Thymus (tissue), 14 donors: ENCODE measurements at places on chromosomes 6 and 20. TPM values are rescaled to one million over a fixed set of nuclear protein-coding genes. Genes with fewer than 3 reads are reported as not detected.

- no peak overlapping the region for H3K4me3 ChIP-seq
- H3K4me1 ChIP-seq: no peaks in the 10 kb centered on the region
- DNase-seq: no peak
- no peak overlapping the region for H3K27ac ChIP-seq
- H3K27me3 ChIP-seq: no peaks in the 10 kb centered on the region
- H3K36me3 ChIP-seq: no peaks in the 10 kb centered on the region
Observed at GRCh38 chr6:111952821-111953540, 79.7 kb upstream of the FYN start.

DNA sequence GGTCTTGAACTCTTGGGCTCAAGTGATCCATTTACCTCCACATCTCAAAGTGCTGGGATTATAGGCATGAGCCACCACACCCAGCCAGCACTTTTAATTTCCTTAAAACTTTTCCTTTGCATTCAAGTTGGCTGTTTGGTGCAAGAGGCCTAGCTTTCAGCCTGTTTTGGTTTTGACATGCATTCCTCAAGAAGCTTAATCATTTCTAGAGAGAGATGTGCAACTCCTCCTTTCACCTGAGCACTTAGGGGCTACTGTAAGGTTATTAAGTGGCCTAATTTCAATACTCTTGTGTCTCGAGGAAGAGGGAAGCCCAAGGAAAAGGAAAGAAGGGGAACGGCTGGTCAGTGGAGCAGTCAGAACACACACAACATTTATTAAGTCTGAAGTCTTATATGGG lies 13.8 kb upstream of the BLOC1S5 start:
- no peak overlapping the region for H3K4me3 ChIP-seq
- DNase-seq: no peak
- H3K27ac ChIP-seq: no peak overlapping the region
- peaks cover 5% of the 10 kb centered on the region for H3K36me3 ChIP-seq

Gene COL9A3
- 4.1 TPM for total RNA-seq

DNA sequence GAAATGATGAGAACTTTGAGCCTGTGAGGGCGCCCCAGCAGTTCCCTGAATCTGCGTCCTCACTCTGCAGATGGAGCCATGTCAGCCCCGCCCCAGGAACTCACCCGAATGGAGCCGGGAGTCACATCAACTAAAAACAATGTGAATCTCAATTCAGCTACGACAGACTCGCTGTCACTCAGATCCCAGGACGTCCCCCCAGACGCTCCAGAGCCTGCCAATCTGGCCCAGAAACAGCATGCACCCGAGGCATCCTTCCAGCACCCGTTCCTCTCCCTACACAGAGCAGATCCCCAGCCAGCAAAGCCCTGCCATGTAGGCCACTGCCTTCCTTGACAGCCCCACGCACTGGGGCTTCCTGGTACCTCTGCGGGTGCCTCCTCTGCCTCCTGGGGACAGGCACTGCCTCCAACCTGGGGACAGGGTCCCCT lies 248.0 kb downstream of the TTLL2 start:
- H3K27me3 ChIP-seq: no peaks in the 10 kb centered on the region
- no peak for DNase-seq
- H3K36me3 ChIP-seq: no peaks in the 10 kb centered on the region
- peak overlapping the region; percentile 8 for H3K27ac ChIP-seq

- no peak overlapping the region for H3K27ac ChIP-seq
- no peaks in the 10 kb centered on the region for H3K4me1 ChIP-seq
- H3K27me3 ChIP-seq: no peaks in the 10 kb centered on the region
- H3K36me3 ChIP-seq: no peaks in the 10 kb centered on the region
Observed at GRCh38 chr6:112205427-112206109, 48.8 kb downstream of the LAMA4 start.

- no peaks in the 10 kb centered on the region for H3K27me3 ChIP-seq
- no peaks in the 10 kb centered on the region for H3K36me3 ChIP-seq
- no peak overlapping the region for H3K4me3 ChIP-seq
- no peak overlapping the region for H3K27ac ChIP-seq
- no peak for DNase-seq
Observed at GRCh38 chr6:20182926-20183521, 29.2 kb downstream of the MBOAT1 start.

Gene ABHD16B
- not detected for total RNA-seq

DNA sequence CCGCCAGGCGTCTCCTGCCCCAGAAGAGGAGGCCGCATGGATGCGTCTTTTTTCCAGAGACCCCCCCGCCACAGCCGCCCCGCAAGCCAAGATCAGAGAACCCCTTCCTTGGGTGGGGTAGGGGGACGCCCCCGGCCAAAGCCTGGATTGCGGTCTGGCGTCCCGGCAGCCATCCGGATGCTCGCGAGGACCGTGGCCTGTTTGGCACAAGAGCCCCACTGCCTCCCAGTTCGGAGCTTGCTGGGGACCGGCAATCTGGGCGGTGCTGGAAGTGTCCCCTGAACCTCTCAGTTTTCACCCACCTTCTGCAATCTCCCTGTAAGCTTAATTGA lies 924 bp downstream of the FAM162B start:
- H3K27ac ChIP-seq: no peak overlapping the region
- no peaks in the 10 kb centered on the region for H3K36me3 ChIP-seq
- no peak for DNase-seq
- no peaks in the 10 kb centered on the region for H3K4me1 ChIP-seq

GRCh38 chr6:6595952-6596351 lies 7.4 kb downstream of the LY86 start:
- no peak overlapping the region for H3K4me3 ChIP-seq
- no peak overlapping the region for H3K27ac ChIP-seq
- peaks cover 6% of the 10 kb centered on the region for H3K4me1 ChIP-seq
- no peaks in the 10 kb centered on the region for H3K27me3 ChIP-seq
- H3K36me3 ChIP-seq: no peaks in the 10 kb centered on the region

Gene C6orf15
- 0.38 TPM for total RNA-seq

DNA sequence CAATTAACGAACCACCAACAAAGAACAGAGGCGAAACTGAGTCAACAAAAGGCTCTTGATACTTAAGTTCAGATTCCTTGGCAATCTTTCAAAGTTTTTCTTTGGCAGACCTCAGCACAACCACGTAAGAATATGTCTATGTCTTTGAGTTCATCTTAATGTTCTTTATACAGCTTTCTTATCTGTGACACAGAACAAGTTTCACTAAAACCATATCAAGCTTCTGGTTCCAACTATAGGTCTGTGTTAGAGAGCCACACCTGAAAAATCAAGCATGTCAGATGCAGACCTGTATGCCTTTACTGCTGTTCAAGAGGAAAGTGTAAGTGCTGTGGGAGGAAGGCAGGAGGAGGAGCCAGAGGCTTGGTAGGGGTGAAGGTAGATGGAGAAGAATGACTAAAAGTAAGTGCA lies 271.3 kb downstream of the KHDC1L start:
- DNase-seq: no peak
- H3K4me1 ChIP-seq: no peaks in the 10 kb centered on the region
- H3K27ac ChIP-seq: no peak overlapping the region
- H3K36me3 ChIP-seq: no peaks in the 10 kb centered on the region
- H3K27me3 ChIP-seq: no peaks in the 10 kb centered on the region

Gene SEMG1
- 0.24 TPM for total RNA-seq

Gene VSTM2L
- 4.4 TPM for total RNA-seq

- no peak overlapping the region for H3K27ac ChIP-seq
- no peaks in the 10 kb centered on the region for H3K27me3 ChIP-seq
- DNase-seq: no peak
- no peaks in the 10 kb centered on the region for H3K4me1 ChIP-seq
- no peak overlapping the region for H3K4me3 ChIP-seq
- peaks cover 11% of the 10 kb centered on the region for H3K36me3 ChIP-seq
Observed at GRCh38 chr20:58420798-58421496, 31.9 kb downstream of the VAPB start.

GRCh38 chr20:36109251-36109947 lies 45.1 kb upstream of the EPB41L1 start:
- no peak overlapping the region for H3K4me3 ChIP-seq
- DNase-seq: no peak
- H3K4me1 ChIP-seq: no peaks in the 10 kb centered on the region
- H3K27me3 ChIP-seq: no peaks in the 10 kb centered on the region
- no peak overlapping the region for H3K27ac ChIP-seq

GRCh38 chr6:10733863-10734262 lies 11.0 kb downstream of the TMEM14C start:
- H3K36me3 ChIP-seq: peaks cover 9% of the 10 kb centered on the region
- H3K4me1 ChIP-seq: peaks cover 5% of the 10 kb centered on the region
- H3K27ac ChIP-seq: no peak overlapping the region
- H3K4me3 ChIP-seq: no peak overlapping the region
- no peak for DNase-seq
- no peaks in the 10 kb centered on the region for H3K27me3 ChIP-seq

- no peaks in the 10 kb centered on the region for H3K4me1 ChIP-seq
- H3K36me3 ChIP-seq: no peaks in the 10 kb centered on the region
- H3K27ac ChIP-seq: no peak overlapping the region
Observed at GRCh38 chr6:44642349-44642748, 254.8 kb downstream of the CDC5L start.

GRCh38 chr6:148250975-148251685 lies 91.5 kb upstream of the SASH1 start:
- no peak overlapping the region for H3K27ac ChIP-seq
- H3K27me3 ChIP-seq: peaks cover 2% of the 10 kb centered on the region
- DNase-seq: no peak
- H3K4me1 ChIP-seq: peaks cover 7% of the 10 kb centered on the region
- no peaks in the 10 kb centered on the region for H3K36me3 ChIP-seq

Gene SIRPA
- 3.0 TPM for total RNA-seq

GRCh38 chr6:113361014-113361645 lies 496.0 kb upstream of the MARCKS start:
- no peak overlapping the region for H3K4me3 ChIP-seq
- H3K4me1 ChIP-seq: no peaks in the 10 kb centered on the region
- DNase-seq: no peak
- H3K27ac ChIP-seq: no peak overlapping the region

DNA sequence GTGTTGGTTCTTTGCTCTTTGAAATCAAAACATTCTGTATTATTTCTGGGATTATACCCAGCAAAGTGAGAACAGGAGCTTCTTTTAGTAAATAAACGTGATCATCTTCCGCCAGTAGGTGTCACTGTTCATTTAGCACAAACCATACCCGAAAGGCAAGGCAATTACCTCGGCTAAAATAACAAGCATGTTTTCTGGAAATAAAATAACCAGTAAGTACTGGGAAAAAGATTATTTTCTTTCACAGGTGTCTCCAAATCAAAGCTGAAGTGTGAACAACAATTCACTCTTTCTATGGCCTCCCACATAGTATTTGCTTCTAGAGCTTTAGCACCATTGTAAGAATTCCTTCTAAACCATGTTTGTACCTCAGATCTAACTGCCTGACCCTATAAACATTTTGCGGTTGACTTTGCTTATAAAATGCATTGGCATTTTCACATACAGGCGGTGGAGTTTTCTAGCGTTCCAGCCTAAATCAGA lies 144.6 kb upstream of the AGPAT4 start:
- no peak overlapping the region for H3K27ac ChIP-seq
- no peaks in the 10 kb centered on the region for H3K4me1 ChIP-seq
- H3K36me3 ChIP-seq: no peaks in the 10 kb centered on the region
- H3K4me3 ChIP-seq: no peak overlapping the region
- peaks cover 9% of the 10 kb centered on the region for H3K27me3 ChIP-seq
- no peak for DNase-seq

DNA sequence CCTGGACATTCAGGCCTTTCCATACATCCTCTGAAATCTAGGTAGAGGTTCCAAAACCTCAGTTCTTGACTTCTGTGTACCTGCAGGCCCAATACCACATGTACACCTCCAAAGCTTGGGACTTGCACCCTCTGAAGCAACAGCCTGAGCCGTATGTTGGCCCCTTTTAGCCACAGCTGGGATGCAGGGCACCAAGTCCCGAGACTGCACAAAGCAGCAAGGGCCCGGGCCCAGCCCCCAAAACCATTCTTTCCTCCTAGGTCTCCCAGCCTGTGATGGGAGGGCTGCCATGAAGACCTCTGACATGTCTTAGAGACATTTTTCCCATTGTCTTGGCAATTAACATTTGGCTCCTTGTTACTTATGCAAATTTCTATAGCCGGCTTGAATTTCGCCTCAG lies 107.4 kb upstream of the FRMD1 start:
- no peaks in the 10 kb centered on the region for H3K36me3 ChIP-seq
- no peak overlapping the region for H3K4me3 ChIP-seq
- no peak for DNase-seq
- no peak overlapping the region for H3K27ac ChIP-seq
- no peaks in the 10 kb centered on the region for H3K4me1 ChIP-seq
- no peaks in the 10 kb centered on the region for H3K27me3 ChIP-seq

DNA sequence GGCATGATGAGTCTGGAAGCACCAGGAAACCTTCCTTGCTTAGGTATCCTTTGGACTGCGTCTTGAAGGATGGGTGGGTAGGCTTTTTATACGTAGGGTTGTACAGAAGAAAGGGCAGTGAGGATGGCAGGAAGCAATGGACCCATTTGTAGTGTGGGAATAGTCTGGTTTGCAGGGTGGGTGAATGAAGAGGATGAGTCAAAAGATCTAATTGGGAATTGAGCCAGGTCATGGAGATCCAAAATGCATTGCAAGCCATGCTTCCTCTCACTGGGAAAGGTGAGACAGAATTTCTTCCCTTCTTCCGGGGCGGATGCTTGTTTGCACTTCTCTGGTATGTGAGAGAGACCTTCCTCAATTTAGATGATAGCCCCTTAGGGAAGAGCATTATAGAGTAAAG lies 10.1 kb upstream of the BTBD3 start:
- peaks cover 4% of the 10 kb centered on the region for H3K4me1 ChIP-seq
- H3K4me3 ChIP-seq: no peak overlapping the region
- H3K36me3 ChIP-seq: no peaks in the 10 kb centered on the region
- no peak for DNase-seq
- H3K27ac ChIP-seq: no peak overlapping the region
- H3K27me3 ChIP-seq: no peaks in the 10 kb centered on the region
